ENCODE measurements at places on chromosomes 5 and 9. TPM values are rescaled to one million over a fixed set of nuclear protein-coding genes. Genes with fewer than 3 reads are reported as not detected.
A peak's percentile ranks its signal among the peaks of the same experiment; 100 is the strongest.

DNA sequence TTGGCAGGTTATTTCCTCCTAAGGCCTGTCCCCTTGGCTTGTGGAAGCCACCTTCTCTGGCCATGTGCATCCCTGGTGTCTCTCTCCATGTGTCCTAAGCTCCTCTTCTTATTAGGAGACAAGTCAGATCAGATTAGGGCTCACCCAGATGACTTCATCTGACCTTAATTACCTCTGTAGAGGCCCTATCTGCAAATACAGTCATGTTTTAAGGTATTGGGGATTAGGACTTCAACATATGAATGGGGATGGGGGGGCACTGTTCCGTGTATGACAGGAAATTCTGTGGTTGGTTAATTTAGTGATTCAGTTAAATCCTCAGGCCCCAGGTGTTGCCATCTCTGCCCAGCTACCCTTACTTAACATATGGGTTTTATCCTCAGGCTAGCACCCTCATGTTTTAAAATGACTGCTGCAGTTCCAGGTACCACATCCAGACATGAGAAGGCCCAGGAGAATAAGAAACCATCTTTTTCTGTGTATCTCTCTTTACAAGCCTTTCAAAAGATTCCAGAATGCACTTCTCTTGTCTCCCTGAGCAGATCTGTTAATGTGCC, 51.9 kb upstream of the RAI14 start:
- no peak for DNase-seq

GRCh38 chr5:66100851-66101250, 43.2 kb upstream of the SREK1 start:
- DNase-seq, result no peak

DNA sequence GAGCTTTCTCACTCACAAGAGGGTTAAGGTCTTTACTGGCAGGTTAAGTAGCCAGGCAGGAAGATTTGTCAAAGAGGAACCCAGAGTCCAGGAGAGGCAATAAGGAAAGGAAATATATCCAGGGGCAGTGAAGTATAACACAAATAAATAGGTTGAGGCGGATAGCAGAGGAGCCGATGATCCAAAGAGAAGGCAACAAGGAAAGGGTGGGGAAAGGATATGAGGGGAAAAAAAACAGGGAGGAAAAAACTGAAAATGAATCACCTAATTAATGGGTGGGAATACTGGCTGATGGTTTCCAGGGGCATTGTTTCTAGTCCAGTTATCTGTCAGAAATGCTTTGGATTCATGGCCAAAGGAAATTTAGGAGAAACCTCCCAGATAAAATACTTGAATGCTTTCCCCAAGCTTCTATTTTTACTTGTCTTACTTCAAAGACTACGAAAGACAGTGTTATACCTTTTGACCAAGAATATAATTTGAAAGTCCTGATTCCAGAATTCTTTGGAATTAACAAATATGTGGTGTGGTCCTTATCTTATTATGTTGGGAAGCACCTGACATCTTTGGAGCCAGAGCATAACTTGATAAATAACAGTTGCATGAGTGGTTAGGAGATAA, 146.5 kb downstream of the AOPEP start:
- no peak for DNase-seq

- DNase-seq, result no peak
Measured at GRCh38 chr9:105187781-105188180, 56.7 kb upstream of the SLC44A1 start.

DNA sequence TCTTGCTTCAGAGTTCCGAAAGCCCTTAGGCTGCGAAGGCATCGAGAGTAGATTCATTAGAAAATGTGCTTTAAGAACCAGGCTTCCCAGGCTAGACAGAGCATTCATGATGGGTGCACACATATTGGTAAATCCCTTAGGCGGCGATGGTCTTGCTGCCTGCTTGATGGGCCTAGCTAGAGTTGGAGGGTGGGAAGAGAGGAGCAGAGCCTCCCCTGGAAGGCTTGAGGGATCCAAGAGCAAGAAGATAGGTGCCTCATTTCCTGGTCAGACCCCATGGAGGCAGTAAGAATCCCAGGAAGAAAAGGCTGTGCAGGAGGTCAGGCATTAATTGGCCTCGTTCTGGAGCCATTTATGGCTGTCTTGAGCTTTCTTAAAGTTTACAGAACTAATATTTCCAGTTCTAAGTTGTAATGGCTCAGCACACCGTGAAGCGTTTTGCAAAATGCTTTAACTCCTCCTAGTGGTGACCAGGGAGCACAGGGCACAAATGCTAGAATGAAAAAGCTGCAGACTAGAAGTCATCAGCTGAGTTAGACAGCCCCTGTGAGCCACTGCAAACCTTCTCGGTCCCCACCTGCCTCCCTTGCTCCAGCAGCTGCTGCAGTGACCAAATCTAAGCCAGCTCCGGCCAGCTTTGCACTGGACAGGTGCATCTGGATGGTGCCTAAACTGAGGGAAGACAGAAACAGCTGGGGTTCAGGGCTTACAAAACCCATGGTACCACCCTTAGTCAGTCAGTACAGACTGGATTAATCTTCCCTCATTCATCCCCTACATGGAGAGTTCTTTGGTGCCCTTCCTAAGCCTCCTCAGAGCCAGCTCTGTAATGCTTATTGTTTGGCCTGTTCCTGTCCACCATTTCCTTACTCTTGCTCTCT, 14.7 kb downstream of the SLC45A2 start:
- DNase-seq, result no peak

DNA sequence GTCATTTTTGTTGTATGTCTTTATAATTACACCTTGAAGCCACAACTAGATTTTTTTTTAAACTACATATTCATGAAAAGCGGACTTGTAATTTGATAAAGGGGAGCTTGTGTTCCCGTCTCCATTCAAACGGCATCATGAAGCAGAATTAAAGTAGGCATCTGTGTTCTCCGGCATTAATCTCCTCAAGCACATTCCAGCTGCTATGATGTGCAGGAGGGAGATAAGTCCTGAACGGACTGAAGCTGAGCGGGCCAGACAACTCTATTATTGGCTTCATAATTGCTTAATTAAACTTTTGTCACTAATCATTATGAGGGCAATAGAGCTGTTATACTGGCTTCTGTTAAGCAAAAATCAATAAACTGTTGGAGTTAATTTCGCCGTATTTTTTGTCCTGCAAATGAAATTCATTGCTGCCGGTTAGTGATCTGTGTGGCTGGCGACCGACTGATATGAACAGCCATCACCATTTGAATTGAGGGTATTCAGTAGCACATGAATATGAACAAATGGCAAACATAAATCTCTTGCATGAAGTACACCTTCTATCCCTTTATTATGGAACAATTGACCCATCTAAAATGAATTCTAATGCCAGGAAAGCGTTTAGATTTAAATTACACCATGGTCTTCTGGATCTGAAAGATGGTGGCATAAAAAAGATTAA, 408.8 kb upstream of the IRX1 start:
- DNase-seq, result no peak

DNA sequence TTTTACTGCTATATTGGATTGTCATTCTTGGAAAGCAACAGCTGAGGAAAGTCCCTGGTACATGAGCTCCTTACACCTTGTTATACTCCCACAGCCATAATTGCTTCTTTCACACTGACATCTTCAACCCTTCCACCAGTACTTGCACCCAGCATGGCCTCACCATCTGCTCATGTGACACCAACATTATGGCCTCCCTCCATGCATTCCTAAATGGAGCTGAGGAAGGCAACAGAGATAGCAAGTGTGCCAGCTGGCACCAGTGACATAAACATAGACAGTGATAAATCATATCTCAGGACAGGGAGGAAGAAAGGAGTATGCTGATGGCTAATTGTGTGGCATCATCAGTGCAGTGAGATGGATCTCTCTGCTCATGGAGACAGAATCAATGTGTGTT, 119.5 kb downstream of the BAAT start:
- no peak for DNase-seq

DNA sequence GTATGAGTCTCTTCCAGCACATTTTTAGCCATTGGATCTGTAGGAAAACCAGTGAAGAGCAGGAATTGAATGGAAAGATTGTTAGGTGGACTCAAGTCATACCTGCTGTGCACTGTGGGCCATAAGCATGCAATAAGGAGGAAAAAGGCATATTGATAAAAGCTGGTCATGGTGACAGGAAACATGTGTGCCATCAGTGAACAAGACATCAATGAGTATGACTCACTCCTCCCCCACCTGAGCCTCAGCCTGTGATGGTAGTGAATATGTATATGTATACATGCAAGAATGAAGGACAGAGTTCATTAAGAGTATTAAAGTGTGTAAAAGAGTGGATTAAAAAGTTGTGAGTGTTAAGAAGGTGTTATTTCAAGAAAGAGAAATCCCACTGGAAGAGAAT, 164.5 kb downstream of the TMEM38B start:
- DNase-seq, result no peak

DNA sequence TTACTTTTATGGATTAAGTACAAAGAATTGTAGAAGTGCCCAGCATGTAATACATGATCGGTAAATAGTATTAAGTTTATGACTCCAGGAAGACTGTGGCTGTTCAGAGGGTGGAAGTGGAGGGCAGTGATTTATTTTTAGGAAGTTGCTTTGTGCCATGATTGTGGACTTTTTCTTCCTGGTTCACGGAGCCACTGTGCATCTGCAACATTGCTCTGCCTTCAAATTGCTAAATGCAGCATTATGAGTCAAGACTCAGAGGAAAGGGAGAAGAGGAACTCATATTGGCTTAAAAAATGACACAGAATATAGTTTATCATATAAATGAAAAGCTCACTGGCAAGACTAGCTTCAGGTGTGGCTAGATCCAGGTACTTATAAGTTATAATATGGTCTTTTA, 301.5 kb downstream of the KCTD16 start:
- DNase-seq, result no peak

DNA sequence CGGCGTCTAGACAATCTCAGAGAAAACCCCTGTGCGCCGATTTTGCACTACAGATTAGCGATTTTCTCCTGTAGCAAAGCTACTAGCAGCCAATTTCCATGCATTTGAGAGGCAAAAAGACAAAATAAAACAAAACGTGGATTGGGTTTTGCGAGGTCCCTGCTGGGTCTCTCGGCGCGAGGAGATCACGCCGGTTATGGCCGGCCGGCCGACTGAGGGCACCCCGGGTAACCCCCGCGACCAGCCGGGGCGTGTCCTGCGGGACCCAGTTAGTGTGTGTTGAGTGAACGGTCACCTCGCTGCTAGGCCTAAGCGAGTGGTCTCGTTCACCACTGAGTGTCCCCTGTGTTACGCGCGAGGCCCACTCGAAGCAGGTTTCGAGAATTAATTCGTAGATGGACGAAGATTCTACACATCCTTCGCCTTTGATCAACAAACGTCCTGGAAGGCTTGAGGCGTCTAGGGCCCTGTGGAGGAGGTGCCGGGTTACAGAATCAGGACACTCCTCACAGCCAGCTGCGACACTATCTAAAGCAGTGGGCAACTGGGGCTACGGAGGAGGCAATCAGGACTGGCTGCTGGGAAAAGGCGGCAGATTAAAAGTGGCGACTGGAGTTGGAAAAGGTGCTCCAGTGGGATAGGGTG, 764 bp upstream of the VDAC1 start:
- peak; percentile 50 for DNase-seq

DNA sequence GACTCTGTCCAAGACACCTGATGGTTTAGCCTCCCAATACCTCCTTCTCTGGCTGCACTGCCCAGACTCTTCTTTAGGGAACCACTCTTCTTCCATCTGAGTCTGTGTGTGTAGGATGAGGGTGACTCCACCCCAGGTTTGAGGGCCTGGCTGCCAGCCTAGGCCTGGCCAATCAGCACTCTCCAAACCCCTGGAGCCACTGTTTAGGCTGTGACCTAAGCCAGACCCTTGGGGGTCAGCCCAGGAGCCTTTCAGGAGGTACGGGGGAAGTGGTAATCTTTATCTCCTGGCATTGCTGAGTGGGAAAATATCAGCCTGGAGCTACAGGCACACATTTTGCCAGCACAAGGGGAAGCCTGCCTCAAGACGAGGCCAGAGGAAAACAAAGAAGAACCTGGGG, 6.2 kb upstream of the ERGIC1 start:
- DNase-seq, result no peak

DNA sequence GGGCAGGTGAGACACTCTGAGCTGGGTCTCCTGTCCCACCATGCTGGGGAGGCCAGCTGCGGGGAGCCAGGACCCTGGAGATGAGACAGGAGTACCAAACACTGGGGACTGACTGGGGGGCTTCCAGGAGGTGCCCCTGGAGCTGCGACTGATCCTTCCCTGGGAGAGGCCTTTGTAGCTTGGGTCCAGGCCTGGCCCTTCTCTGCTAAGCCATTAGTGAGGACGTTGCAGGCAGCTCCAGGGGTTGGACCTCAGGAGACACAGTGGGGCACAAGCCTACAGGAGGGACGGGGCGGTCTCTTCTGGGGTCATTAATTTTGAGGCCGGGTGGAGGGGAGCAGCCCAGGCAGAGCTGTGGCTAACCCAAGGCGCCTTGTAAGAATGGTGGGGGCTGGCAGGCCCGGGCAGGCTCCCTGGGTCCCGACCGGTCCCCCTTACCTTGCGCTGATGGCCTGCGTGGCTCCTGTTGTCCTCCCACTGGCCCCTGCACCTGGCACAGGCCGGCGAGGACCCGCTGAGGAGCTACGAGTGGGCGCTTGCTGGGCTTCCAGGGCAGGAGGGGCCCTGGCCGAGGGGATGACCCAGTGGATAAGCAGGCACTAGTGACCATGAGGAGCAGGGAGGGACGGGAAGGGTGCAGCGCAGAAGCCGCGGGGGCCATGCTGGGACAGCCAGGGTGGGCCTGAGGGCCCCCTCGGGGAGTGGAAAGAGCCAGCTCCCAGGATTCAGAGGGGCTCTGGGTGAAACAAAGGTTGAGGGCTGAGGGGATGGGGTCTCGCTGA, 5.1 kb downstream of the MRPS2 start:
- DNase-seq, result no peak

DNA sequence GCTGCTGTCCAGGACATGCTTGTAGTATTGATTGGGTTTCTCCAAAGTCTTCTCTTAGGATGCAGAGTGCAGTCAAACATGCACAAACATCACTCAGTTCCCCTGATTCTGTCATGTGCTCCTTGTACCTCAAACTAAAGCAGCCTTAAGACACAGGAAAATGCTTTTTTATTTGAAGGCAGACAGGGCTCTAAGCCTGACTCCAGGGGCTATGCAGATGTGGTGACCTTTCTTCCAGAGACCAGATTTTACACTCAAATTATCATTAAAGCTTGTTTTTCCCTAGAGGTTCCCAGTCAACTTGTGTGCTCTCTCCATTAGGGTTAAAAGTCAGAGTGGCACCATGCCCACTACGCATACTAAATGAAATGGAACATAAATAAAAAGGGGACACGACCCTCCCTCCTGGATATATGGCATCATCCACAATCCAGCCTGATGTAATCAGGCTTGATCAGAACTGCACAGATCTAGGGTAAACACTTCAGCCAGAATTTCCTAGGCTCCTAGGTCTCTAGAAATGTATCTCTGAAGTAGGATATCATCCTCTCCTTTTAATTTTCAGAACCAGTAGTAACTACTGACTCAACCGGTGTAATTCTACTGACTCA, 771.1 kb downstream of the NR2F1-AS1 start:
- no peak for DNase-seq

GRCh38 chr5:4015709-4016108, 420.1 kb downstream of the IRX1 start:
- no peak for DNase-seq

The TEX48 gene
- total RNA-seq, result not detected

The MEGF9 gene
- total RNA-seq, result 19.8 TPM

The CER1 gene
- not detected for total RNA-seq

The GRXCR2 gene
- total RNA-seq, result not detected

The SV2C gene
- not detected for total RNA-seq

The CAMK2A gene
- not detected for total RNA-seq

The F12 gene
- total RNA-seq, result 256 TPM

The PALM2AKAP2 gene
- 4.6 TPM for total RNA-seq

The PTPN3 gene
- 30.3 TPM for total RNA-seq
